ENCODE measurements at places on chromosomes 1 and 21.

DNA sequence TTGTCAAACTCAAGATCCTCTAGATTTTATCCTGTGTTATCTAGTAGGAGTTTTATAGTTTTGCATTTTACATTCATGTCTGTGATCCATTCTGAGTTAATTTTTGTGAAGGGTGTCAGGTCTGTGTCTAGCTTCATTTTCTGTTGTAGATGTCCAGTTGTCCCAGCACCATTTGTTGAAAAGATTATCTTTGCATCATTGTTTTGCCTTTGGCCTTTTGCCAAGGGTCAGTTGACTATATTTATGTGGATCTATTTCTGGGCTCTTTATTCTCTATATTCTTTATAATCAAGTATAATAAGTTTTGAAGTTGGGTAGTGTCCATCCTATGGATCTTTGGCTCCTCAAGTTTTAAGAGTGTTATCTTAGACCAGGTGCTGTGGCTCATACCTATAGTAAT is 21.9 kb downstream of the TRAF5 start:
- no peak for DNase-seq

DNA sequence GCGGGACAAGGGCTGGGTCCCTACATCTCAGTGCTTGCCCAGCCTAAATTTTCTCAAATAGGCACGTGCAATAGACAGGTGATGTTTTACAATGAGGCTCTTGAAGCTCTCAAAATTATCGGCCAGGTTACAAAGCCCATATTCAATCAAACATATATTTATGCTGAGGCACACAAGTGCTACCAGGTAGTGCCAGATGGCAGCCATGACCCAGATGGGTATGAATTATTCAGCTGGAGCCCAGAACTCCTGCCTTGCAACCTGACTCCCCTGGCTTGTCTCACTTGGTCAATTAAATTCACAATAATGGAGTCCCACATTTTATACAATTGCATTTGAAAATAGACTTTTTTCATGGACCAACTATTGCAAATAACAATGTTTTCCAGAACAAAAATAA is 12.3 kb upstream of the ADAM30 start:
- DNase-seq: no peak

GRCh38 chr1:159444511-159444910 is 5.0 kb downstream of the OR10J1 start:
- no peak for DNase-seq

DNA sequence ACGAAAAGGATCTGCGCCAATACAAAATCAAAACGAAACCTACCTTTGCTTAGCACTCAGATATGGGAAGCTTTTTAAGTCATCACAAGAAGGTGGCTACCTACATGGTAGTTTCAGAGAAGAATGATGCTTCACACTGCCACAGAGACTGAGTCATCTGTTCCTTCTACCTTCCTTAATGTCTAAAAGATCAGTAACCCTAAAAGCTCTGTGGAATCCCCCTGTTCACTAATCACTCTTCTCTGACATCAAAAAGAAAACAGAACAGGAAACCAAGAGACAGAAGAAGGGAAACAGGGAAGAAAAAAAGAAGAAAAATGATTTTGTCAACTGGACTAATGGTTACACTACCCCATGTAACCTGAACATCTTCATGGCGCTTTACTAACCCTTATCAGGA is 177.2 kb downstream of the SMYD3 start:
- no peak for DNase-seq

- DNase-seq: no peak
Measured at GRCh38 chr1:241990040-241990439, 8.9 kb downstream of the MAP1LC3C start.

- no peak for DNase-seq
Measured at GRCh38 chr1:204106825-204107224, 33.9 kb downstream of the SOX13 start.

DNA sequence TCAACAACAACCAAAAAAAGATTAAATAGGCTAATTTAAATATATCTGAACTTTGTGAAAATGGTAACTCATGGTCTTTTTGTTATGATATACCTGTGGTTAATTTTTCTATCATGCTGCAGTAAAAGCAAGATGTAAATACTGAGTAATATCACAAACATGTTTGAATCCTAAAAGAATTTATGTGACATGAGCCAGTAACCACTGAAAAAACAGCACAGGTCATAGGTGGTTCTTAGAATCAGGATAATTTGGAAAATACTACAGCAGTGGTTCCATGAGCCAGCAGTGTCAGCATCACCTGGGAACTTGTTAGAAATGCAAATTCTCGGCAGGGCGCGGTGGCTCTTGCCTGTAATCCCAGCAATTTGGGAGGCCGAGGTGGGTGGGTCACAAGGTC is 4.1 kb downstream of the ATP5IF1 start:
- no peak for DNase-seq

- no peak for DNase-seq
Measured at GRCh38 chr1:54754045-54754444, 10.3 kb downstream of the PARS2 start.

DNA sequence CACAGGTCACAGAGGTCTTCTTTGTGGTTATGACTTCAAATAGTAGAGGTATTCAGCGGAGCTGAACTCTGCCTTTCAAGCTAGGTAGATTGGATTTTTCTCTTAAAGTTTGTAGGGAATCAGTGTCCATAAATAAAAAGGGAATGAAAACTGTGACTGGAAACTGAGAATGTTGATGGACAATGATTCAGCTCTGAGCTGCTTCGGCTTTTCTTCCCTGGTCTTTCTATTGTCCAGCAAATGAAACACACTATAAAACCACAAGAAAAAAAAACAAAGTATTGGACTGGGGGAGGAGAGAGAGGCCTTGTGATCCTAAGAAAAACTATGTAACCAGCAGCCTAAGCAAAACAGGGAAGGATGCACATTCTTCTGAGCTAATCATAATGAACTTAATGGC is 11.1 kb downstream of the TNNI3K start:
- no peak for DNase-seq

DNA sequence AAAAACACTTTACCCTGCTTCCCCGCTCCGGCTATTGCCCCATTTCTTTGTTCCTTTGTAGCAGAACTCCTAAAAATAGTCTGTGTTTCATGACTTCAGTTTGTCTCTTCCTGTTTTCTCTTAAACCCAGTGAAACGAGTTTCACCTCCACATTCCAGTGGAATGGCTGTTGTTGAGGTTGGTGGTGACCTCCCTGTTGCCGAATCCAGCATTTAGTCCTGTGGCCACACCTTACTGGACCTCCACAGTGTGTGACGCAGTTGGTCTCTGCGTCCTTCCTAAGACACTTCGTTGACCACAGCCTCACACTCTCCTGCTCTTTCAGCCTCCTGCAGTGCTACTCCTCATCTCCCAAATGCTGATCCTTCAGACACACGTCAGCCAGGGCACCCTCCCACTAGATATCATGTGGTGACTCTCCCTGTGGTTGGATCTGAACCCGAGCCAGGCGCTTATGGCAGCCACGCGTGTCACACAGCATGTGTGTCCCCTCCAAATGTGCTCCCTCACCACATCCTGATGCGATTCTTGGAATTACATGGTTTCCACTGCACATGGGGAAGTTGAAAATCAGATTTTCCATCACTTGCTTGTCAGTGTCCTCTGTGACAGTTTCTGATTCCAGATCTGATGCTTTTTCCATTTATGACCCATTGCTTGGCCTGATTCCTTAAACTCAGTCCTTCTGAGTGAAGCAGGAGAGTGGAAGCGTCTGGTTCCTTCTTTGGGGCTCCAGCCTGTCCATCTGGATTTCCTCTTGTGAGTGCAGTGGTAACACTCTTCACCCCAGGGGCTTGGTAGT is 99.1 kb upstream of the ARTN start:
- no peak for DNase-seq

DNA sequence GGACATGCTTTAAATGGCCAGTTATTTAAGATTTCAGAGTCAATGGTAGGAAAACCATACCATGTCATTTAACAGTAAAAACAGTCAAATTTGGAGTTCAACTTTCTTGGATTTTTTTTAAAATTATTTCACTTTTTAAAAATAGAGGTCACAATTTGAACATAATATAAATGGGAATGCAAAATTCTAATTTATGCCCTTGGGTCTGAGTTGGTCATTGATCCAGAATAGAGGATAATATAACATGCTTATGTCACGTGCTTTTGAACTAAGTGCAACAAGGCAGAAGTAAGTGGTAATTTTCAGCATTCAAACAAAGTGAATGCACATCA is 113.1 kb upstream of the SLC35F3 start:
- DNase-seq: no peak

DNA sequence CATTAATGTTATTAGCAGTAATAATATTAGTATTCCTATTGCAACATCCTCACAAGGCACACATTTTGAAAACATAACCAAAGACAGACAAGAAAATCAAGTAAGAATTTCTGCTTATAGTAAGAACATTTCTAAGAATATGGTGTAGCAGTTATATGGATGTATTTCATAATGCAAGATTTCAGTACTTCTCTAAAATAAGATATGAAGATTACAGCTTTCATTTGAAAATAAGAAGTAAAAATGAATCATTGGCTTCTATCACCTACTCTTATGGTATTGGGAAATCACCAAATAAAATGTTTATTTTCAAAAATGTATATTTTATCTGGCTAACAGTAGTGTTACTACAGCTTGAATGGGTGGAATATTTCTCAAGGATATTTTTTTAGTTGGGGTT is 103.8 kb upstream of the USP25 start:
- DNase-seq: no peak

DNA sequence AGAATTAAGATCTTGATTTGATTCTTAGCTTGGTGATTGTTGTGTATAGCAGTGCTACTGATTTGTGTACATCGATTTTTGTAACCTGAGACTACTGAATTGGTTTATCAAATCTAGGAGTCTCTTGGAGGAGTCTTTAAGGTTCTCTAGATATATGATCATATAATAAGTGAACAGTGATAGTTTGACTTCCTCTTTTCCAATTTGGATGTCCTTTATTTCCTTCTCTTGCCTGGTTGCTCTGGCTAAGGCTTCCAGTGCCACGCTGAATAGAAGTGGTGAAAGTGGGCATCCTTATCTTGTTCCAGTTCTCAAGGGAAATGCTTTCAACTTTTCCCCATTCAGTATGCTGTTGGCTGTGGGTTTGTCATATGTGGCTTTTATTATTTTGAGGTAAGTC is 61.5 kb upstream of the LYST start:
- DNase-seq: no peak

DNA sequence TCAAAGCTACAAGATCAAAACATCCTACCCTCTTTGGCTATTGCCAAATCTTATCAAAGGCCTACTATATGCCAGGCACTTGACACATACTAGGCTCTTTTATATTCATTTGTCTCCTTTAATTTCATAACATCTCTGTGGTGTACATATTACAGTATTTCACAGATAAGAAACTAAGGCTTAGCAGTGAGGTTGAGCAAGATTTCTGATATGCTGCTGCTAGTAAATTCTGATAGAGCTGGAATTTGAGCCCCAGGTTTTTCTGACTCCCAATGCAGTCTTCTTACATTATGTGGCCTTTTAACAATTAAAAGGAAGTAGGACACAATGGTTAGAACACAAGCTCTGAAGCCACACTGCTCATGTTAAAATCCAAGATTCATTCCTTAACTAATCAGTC is 16.8 kb downstream of the CCDC185 start:
- DNase-seq: no peak

GRCh38 chr1:212949771-212950170 is 570 bp upstream of the VASH2 start:
- DNase-seq: no peak

DNA sequence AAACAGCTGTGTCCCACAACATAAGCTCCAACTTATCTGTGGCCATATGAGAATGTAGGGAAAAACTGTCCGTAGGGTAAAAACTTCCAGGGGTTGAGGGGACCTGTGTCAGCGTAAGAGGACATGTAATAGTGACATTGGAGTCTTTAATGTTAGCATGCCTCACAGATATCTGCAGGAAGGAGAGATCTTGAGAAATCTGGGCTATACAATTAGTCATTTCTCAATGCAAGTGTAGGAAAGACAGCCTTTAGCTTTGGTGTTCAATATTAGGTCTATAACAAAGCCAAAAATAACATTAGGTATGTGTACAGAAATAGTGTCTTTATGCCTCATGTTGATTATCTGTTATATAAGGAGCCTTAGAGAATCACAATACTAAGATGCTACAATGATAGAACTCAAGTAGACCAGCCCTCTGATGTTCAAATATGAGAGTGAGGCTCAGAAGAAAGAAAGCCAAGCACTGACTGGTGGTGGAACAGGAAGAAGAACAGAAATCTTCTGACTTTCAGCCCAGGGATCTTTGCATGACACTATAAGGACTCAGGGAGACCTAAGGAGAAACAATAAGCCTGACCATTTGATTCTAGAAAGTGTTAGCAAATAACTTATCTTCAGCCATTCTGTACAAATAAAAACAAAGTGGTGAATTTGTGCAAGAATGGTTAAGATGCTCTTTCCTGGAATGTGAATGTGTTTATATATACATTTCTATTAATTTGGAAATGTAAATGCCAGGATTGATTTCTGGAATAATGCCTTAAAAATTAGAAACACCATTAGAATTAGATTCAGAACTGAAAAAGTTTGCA is 152.6 kb downstream of the ZC3H11B start:
- DNase-seq: no peak

GRCh38 chr1:205965036-205965884 is 22.0 kb upstream of the SLC26A9 start:
- no peak for DNase-seq

DNA sequence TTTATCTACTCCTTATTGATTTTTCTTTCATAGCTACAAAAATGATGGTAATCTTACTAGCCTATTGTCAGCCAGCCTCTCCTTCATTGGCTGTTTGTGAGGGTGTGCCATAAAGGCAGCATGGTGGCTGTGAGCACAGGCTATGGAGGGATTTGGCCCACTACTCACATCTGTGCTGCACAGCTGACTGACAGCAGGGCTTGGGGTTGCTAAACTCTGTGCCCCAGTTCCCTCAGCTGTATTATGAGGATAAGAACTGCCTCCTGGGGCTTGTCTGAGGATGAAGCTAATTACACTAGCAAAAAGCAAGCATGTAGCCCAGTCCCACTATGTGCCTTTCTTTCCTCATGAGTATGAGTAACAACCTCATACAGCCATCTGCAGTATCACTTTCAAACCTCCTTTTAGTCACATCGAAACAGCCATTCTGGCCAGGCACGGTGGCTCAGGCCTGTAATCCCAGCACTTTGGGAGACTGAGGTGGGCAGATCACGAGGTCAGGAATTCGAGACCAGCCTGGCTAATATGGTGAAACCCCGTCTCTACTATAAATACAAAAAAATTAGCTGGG is 66.2 kb downstream of the COQ8A start:
- DNase-seq: no peak

GRCh38 chr1:99650773-99651437 is 5.0 kb downstream of the PALMD start:
- no peak for DNase-seq

GRCh38 chr1:184748740-184749139 is 5.9 kb downstream of the EDEM3 start:
- no peak for DNase-seq

- no peak for DNase-seq
Measured at GRCh38 chr1:228293816-228294500, 86.1 kb downstream of the OBSCN start.

GRCh38 chr21:30680586-30680985 is 37.9 kb downstream of the KRTAP20-3 start:
- no peak for DNase-seq

DNA sequence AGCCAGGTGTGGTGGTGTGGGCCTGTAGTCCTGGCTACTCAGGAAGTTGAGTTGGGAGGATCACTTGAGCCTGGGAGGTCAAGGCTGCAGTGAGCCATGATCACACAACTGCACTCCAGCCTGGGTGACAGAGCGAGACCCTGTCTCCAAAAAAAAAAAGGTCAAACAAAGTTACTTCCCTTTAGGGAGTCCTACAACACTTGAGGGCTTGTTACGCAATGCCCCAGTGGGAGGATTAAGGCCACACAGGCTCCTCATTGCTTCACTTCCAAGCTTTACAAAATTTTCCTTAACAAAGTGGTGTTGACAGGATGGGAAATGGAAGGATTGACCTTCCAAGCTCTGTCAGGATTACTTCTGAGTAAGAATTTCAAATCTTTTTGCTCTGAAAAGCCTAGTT is 6.2 kb upstream of the EXTL1 start:
- DNase-seq: no peak

Data from activated T-helper 1 cell treated with Interleukin-2 at 50 U/mL for 16 hours (primary cell).